ENCODE measurements at places on chromosomes 2 and 18. TPM values are rescaled to one million over a fixed set of nuclear protein-coding genes. Genes with fewer than 3 reads are reported as not detected.

GRCh38 chr2:100861340-100861739, 41.4 kb downstream of the NPAS2 start:
- no peak overlapping the region for H3K4me3 ChIP-seq
- no peaks in the 10 kb centered on the region for H3K27me3 ChIP-seq
- H3K4me1 ChIP-seq = peaks cover 16% of the 10 kb centered on the region
- H3K36me3 ChIP-seq = no peaks in the 10 kb centered on the region

GRCh38 chr18:48541026-48541746, 2.4 kb downstream of the CTIF start:
- peak; percentile 75 for DNase-seq
- peak overlapping the region; percentile 96 for H3K4me3 ChIP-seq
- H3K36me3 ChIP-seq = 0 out of 2 replicates have a peak, but pooled peaks cover 3% of the 10 kb centered on the region
- H3K27ac ChIP-seq = peak overlapping the region; percentile 99
- H3K27me3 ChIP-seq = no peaks in the 10 kb centered on the region

DNA sequence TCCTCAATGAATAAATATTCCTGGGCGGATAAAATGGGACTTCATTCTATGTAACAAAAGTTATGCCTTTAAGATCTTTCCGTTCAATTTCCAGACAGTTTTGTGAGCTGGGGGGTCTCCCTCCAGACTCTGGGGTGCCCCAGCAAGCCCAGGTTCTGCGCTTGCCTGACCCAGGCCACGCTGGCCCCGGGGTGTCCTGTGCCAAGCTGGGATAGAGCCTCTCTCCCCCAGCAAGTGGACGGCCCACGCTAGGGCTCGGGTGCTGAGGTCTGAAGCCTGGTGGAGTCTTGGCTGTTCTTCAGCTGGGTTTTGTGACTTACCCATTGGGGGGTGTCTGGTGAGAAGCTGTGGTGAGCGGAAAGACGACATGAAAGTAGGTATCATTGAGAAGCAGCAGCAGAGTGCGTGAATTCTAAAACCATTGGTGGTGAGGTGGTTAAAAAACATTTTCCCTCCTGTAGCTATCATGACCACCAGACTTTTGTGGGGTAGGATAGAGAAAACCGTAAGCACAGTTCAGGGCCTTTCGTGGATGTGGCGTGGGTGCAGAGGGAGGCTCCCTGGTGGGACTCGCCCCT, 346.8 kb downstream of the ANAPC1 start:
- H3K36me3 ChIP-seq = no peaks in the 10 kb centered on the region
- no peaks in the 10 kb centered on the region for H3K27me3 ChIP-seq
- H3K4me3 ChIP-seq = no peak overlapping the region
- 0 out of 2 replicates have a peak overlapping the region, but pooled peaks have one; percentile 9 for H3K27ac ChIP-seq
- peaks cover 22% of the 10 kb centered on the region for H3K4me1 ChIP-seq

DNA sequence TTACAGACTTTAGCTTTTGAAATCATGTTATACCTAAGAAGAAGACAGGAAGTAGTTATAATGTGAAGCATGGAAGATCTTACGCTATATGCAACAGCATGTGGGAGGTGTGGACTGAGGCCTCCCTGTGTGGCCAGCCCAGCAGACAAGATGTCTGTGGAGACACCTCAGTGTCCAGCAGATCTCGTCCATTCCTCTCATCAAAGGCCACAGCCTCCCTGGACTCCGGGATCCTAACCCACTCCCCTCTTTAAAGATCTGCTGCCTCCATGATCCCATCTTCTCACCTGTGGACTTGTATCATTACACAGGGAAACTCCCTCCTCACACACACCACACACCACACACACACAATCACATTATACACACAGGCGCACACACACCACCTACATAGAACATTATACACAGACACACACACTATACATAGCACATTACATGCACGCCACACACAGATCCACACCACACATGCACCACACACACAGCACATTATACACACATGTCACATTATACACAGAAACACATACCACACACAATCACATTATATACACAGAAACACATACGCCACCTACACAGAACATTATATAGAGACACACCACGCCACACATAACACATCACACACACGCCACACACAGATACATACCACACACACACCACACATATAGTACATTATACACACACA, 89.5 kb downstream of the PXDN start:
- peaks cover 46% of the 10 kb centered on the region for H3K36me3 ChIP-seq
- H3K27ac ChIP-seq = peak overlapping the region; percentile 71
- no peaks in the 10 kb centered on the region for H3K27me3 ChIP-seq
- no peak overlapping the region for H3K4me3 ChIP-seq

GAL3ST2 gene
- not detected for total RNA-seq

Measured in IMR-90 (cell line).